Endothelial cell of umbilical vein (primary cell): ENCODE measurements at places on chromosomes 2 and 18. TPM values are rescaled to one million over a fixed set of nuclear protein-coding genes. Genes with fewer than 3 reads are reported as not detected.

POMC gene
- total RNA-seq = 0.69 and 2.7 TPM in 2 replicates

TIGD1 gene
- total RNA-seq = 2.9 and 3.3 TPM in 2 replicates

CAD gene
- 81.0 and 91.4 TPM in 2 replicates for total RNA-seq

UGT1A10 gene
- total RNA-seq = not detected in 2 replicates

DNA sequence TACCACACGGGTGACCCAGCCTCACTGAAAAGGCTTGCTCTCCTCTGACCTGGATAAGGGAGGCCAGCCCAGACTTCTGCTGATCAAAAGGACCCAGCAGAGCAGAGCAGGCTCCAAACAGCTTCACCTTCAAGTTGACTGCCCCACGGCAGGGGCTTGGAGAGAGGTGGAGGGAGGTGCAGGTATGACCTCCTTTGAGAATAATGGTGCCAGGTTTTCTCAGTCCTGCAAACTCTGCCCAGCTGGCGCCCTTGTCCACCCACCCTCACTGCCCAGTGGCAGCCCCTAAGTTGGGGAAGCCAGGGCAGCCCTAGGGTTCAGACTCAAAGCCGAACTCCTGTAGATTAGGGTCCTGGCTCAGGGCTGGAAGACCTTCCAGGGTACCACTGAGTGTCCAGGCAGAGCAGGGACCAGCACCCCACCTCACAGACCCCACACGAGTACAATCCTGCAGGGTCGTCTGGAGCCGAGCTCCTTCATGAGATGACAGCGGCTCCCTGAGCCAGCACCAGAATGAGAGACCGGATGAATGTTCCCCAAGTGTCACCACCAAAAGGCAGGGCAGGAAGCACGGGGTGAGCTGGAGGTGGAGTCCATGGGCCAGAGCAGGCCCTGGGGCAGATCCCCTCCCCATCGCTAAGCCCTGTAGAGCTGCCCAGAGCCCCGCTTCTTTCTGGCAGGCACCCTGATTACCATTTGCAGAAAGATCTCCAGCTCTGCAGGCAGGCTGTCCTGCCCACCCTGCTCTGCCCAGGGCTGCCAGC, 3.6 kb upstream of the GPC1 start:
- no peaks in the 10 kb centered on the region for H3K36me3 ChIP-seq
- H3K4me1 ChIP-seq = no peaks in the 10 kb centered on the region
- DNase-seq = no peak
- peaks cover 4% of the 10 kb centered on the region for H3K27me3 ChIP-seq

- H3K36me3 ChIP-seq = no peaks in the 10 kb centered on the region
- peaks cover 2% of the 10 kb centered on the region for H3K27me3 ChIP-seq
- no peaks in the 10 kb centered on the region for H3K4me1 ChIP-seq
- H3K27ac ChIP-seq = no peak overlapping the region
Observed at GRCh38 chr2:240648155-240648649, 22.9 kb downstream of the GPR35 start.

- no peak overlapping the region for H3K4me3 ChIP-seq
- H3K27me3 ChIP-seq = no peaks in the 10 kb centered on the region
- no peaks in the 10 kb centered on the region for H3K4me1 ChIP-seq
- DNase-seq = no peak
- H3K36me3 ChIP-seq = no peaks in the 10 kb centered on the region
Observed at GRCh38 chr18:55220523-55220922, 261.3 kb upstream of the CCDC68 start.

GRCh38 chr2:236162882-236163470, 5.2 kb downstream of the GBX2 start:
- H3K36me3 ChIP-seq = no peaks in the 10 kb centered on the region
- H3K4me1 ChIP-seq = peaks cover 16% of the 10 kb centered on the region
- DNase-seq = no peak
- H3K27ac ChIP-seq = no peak overlapping the region
- no peak overlapping the region for H3K4me3 ChIP-seq

DNA sequence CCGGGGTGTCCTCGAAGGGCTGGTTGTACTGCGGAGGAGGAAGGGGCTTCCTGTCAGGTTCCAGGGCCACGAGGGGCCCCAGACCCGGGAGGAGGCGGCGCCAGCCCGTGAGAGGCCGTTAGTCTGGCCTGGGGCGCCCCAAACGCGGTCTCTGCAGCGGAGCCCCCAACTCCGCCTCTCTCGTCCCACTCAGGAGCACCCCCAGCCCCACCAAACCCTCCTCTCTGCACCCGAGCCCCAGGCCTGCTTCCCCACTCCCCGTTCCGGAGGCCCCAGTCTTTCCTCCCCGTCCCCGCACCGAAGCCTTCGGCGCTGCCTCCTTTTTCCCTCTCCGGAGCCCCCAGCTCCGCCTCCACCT, 473 bp downstream of the HJURP start:
- H3K27me3 ChIP-seq = no peaks in the 10 kb centered on the region
- no peak for DNase-seq
- H3K4me1 ChIP-seq = peaks cover 20% of the 10 kb centered on the region
- H3K4me3 ChIP-seq = peak overlapping the region; percentile 98
- no peaks in the 10 kb centered on the region for H3K36me3 ChIP-seq

DNA sequence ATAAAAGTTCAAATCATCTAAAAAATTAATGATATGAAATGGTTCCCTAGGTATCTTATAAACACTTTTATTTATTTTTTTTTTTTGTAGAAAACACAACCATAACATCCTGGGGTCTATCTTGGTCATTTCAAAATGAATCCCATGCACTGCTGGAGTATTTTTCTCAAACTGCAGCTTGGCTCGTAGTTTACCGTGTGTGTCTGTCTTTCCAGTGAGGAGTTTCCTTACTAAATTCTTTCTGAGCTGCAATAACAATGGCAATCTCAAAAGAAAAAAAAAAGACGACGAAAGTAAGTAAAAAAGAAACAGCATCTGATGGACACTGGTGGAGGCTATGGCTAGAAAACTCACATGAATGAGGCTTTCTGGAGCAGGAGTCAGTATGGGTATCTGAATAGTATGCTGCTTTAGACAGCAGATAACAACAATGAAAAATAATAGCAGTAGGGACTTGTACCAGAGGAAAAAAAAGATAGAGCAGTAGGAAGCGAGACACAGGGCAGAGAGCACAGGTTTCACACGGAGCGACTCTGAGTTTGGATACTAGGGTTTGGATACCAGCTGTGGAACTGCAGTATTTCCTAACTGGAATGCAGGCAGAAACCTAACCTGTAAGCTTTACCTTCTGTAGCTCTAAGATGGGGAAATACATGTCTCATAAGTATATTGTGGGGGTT, 43.5 kb downstream of the CALCRL start:
- H3K4me3 ChIP-seq = peak overlapping the region; percentile 31
- no peaks in the 10 kb centered on the region for H3K27me3 ChIP-seq
- no peaks in the 10 kb centered on the region for H3K36me3 ChIP-seq

GRCh38 chr2:207895274-207895860, 125.7 kb upstream of the FZD5 start:
- no peaks in the 10 kb centered on the region for H3K36me3 ChIP-seq
- H3K4me1 ChIP-seq = peaks cover 13% of the 10 kb centered on the region
- H3K4me3 ChIP-seq = no peak overlapping the region
- no peaks in the 10 kb centered on the region for H3K27me3 ChIP-seq
- DNase-seq = peak; percentile 8

DNA sequence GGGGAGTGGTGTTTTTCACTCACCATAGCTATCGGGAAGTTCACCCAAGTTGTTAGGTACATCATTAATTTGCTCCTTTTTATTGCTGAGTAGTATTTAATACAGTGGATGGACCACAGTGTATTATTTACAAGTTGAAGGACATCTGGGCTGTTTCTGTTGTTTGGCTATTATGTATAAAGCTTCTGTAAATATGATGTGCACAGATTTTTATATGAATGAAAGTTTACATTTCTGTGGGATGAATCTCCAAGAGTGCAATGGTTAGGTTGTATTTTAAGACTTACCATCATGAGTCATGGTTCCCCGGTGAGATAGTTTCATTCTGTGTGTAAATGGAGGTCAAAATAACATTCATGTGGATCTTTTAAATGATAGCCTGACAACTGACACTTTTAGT, 337.4 kb downstream of the PTPRM start:
- no peaks in the 10 kb centered on the region for H3K4me1 ChIP-seq
- no peak for DNase-seq
- no peak overlapping the region for H3K4me3 ChIP-seq
- no peaks in the 10 kb centered on the region for H3K36me3 ChIP-seq

DNA sequence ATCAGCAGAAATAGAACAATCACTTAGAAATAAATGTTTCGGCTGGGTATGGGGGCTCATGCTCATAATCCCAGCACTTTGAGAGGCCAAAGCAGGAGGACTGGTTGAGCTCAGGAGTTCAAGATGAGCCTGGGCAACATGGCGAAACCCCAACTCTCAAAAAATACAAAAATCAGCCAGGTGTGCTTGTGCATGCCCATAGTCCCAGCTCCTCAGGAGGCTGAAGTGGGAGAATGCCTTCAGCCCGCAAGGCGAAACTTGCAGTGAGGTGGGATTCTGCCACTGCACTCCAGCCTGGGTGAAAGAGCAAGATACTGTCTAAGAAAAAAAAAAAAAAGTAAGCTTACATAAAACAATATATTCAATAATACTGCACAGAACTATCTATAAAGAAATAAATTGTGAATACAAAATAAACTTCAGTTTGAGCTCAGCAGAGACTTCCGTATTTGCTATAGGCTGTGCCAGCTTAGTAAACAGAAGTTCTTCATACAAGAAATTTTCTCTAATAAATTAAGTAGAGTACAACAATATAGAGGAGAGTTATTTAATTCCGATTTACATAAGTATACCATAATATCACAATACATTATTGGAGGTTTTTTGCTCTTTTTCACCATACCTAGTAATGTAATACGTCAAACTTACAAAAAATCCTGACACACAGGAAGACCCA, 43.6 kb downstream of the SRBD1 start:
- H3K36me3 ChIP-seq = no peaks in the 10 kb centered on the region
- no peaks in the 10 kb centered on the region for H3K27me3 ChIP-seq
- no peak overlapping the region for H3K4me3 ChIP-seq
- H3K4me1 ChIP-seq = peaks cover 34% of the 10 kb centered on the region

- H3K4me1 ChIP-seq = no peaks in the 10 kb centered on the region
- H3K36me3 ChIP-seq = no peaks in the 10 kb centered on the region
- H3K27ac ChIP-seq = no peak overlapping the region
- H3K4me3 ChIP-seq = no peak overlapping the region
Observed at GRCh38 chr2:219398721-219399363, 11.1 kb upstream of the DNPEP start.

GRCh38 chr2:191246820-191247380, 1.7 kb downstream of the MYO1B start:
- peak overlapping the region; percentile 78 for H3K4me3 ChIP-seq
- no peak for DNase-seq
- H3K27ac ChIP-seq = peak overlapping the region; percentile 62
- H3K4me1 ChIP-seq = peaks cover 21% of the 10 kb centered on the region
- H3K36me3 ChIP-seq = no peaks in the 10 kb centered on the region

- H3K27me3 ChIP-seq = no peaks in the 10 kb centered on the region
- H3K36me3 ChIP-seq = peaks cover 3% of the 10 kb centered on the region
- no peak overlapping the region for H3K4me3 ChIP-seq
- H3K27ac ChIP-seq = no peak overlapping the region
- peaks cover 25% of the 10 kb centered on the region for H3K4me1 ChIP-seq
- DNase-seq = no peak
Observed at GRCh38 chr2:73091164-73091563, 19.7 kb upstream of the SFXN5 start.

- H3K4me3 ChIP-seq = no peak overlapping the region
- H3K4me1 ChIP-seq = no peaks in the 10 kb centered on the region
- H3K36me3 ChIP-seq = no peaks in the 10 kb centered on the region
- H3K27me3 ChIP-seq = no peaks in the 10 kb centered on the region
Observed at GRCh38 chr2:53473236-53473635, 294.4 kb upstream of the CHAC2 start.

DNA sequence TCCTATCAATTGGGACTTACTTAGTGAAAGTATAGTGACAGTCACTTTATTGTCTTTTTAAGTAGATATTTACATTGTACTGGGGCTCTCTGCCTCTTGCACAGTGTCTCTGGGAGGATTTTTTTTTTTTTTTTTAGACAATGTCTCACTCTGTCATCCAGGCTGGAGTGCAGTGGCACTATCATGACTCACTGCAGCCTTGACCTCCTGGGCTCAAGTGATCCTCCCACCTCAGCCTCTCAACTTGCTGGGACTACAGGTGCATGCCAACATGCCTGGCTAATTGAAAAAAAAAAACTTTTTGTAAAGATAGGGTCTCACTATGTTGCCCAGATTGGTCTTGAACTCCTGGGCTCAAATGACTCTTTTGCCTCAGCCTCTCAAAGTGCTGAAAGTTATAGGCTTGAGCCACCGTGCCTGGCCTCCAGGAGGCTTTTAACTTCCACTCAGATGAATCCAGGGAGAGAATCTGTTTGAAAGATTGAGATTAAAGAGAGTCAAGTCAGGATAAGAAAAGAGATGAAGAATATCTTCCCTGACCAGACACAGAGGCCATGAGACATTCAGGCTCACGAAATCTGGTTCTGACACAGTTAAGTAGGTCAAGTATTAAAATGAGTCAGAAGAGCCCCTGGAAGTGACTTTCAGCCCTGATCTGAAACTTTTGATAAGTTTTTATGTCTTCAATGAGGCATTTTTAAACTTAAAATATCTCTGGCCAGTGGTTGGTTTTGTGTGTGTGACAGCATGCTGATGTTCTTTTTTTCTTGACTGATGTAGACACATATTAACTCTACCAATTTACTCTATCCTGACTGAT, 18.3 kb downstream of the ARHGEF33 start:
- no peaks in the 10 kb centered on the region for H3K4me1 ChIP-seq
- H3K27me3 ChIP-seq = no peaks in the 10 kb centered on the region
- DNase-seq = no peak

DNA sequence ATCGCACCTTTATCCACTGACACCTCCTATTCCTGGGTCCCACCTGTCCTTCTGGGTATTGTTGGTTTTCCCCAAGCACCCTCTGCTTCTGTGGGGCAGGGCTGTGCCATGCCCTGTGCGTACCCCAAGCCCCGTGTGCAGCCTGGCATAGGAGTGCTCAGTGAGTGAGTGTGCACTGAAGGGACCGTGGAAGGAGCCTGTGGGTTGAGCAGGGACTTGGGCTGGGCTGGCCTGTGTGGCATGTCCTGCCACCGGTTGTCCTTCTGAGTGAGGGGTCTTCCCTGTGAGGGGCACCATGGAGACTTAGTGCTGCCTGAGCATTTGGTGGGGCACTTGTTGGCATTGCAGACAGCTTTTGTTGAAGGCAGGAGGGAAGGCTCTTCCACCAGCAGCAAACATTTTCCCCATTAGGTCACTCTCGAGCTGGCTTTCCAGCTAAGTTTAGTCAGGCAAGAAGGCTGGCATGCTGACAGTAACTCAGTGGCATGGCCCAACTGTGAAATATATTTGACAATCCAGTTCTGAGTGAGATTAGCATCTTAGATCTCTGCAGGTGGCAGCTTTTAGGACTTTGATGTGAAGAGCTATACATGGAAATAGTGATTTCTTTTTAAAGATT, 64.7 kb downstream of the LPIN1 start:
- no peaks in the 10 kb centered on the region for H3K27me3 ChIP-seq
- H3K36me3 ChIP-seq = peaks cover 26% of the 10 kb centered on the region
- no peak overlapping the region for H3K27ac ChIP-seq
- H3K4me1 ChIP-seq = no peaks in the 10 kb centered on the region

- H3K36me3 ChIP-seq = no peaks in the 10 kb centered on the region
- H3K4me3 ChIP-seq = no peak overlapping the region
- no peak overlapping the region for H3K27ac ChIP-seq
- peak; percentile 26 for DNase-seq
- no peaks in the 10 kb centered on the region for H3K27me3 ChIP-seq
- H3K4me1 ChIP-seq = no peaks in the 10 kb centered on the region
Observed at GRCh38 chr2:43524177-43524965, 71.5 kb downstream of the THADA start.

GRCh38 chr2:207819839-207820784, 50.4 kb upstream of the FZD5 start:
- no peaks in the 10 kb centered on the region for H3K27me3 ChIP-seq
- no peaks in the 10 kb centered on the region for H3K36me3 ChIP-seq
- no peak for DNase-seq
- no peaks in the 10 kb centered on the region for H3K4me1 ChIP-seq
- no peak overlapping the region for H3K27ac ChIP-seq
